ENCODE measurements at places on chromosomes 11 and 22. TPM values are rescaled to one million over a fixed set of nuclear protein-coding genes. Genes with fewer than 3 reads are reported as not detected.

GRCh38 chr11:9396752-9397151 is 12.3 kb downstream of the IPO7 start:
- no peak for DNase-seq

DNA sequence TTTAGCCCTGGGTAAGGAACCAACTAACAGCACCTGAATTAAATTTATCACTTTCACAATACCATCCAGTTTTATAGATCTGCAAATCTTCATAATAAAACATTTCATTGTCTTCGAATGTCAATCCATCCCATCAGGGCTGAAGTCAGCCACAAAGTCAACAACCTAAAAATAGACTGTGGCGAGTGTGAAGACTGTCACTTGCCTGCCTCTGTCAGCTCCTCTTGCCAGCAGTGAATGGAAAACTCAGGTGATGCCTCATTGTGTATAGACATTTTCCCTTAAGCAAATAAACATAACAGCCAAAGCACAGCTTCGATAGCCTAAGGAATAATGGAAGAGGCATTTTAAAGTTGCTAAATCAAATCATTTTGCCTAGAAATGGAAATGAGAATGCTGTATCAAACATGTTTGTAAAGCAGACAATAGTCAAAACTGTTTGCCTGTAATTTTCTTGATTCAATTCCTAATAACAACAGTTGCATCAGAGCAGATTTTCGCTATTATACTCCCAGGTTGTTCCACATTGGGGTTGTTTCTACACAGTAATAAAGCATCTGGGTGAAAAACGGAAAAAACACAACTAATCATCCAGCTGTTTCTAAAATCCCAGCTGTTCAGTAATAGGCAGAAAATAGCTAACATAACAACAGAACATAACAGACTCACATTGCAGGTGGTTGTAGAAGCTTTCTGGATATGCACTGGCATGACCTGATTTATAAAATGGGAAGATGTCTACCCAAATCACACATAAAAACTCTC is 15.7 kb downstream of the KCNA4 start:
- no peak for DNase-seq

DNA sequence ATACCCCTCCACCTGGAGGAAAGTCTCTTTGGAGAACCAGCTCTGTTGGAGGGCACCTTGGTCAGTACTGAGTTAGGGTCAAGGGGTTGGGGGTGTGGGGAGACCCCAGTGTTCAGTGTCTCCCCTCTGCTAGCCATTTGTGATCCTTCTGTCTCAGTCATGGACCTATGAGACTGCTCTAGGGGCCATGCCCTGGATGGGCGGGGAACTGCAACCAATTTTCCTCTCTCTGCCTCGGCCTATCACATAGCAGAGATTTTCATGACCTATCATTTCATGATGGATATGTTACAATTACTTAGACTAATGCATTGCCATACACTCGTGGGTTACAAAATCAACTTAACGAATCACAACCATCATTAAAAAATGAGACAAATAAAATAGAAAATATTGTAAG is 7.4 kb downstream of the OTOG start:
- no peak for DNase-seq

DNA sequence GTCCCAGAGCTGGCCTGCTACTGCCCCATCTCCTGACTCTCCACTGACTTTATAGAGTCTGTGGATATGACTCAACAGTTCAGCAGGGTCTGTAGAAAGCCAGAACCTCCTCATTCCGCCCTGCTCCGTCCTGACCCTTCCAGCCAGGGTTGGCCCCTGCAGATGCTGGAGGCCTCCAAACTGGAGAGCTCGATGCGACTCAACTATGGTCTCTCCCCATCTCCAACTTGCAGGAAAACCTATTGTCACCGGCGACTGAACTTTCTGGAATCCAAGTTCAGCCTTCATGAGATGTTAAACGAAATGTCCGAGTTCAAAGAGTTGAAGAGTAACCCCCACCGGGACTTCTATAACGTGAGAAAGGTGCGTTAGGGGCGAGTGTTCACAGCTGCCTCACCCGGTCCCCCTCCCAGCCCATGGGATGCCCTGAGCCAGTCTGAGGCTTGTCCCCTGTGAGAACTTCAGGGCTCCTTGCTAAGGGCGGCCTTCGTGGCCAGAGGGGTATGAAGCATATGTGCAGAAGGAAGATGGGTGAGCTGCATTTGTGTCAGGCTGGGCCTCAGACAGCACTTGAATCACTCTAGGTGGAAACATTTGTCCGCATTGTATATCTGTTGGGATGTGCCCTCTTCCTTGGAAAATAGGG is 32.1 kb downstream of the AMPD3 start:
- DNase-seq, result no peak

TH gene
- total RNA-seq, result not detected

OR6X1 gene
- total RNA-seq, result not detected

KIAA1671 gene
- total RNA-seq, result 12.8 TPM

OR6A2 gene
- total RNA-seq, result not detected

All from HT1080 (cell line).